RPMI7951 (cell line): ENCODE measurements at places on chromosomes 11 and 22.

DNA sequence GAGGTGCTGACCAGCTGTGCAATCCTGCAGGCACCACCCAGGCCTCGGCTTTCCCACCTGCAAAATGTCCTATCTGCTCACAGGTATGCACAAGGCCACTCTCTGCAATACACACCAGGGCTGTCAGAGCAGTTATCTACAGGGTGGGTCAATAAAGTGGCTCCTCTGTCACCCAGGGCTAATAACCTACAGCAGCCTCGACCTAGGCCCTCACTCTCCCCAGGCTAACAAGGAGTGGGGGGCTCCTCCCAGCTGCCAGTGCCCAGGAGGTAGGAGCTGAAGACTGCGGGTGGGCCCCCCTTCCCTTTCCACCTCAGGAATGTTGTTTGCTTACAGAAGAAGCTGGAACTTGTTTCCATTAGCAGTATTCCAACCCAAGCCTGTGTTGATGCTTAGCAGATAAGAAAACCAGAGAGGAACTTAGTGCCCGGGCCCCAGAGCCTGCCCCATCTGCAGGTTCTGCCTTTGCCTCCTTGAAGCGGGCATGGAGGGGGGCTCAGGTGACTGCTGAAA lies 26.8 kb downstream of the MYH9 start:
- peak; percentile 59 for DNase-seq

- DNase-seq, result no peak
Observed at GRCh38 chr22:33405194-33405593, 347.0 kb upstream of the SYN3 start.

GRCh38 chr11:32343325-32344008 lies 91.9 kb downstream of the WT1 start:
- no peak for DNase-seq

DNA sequence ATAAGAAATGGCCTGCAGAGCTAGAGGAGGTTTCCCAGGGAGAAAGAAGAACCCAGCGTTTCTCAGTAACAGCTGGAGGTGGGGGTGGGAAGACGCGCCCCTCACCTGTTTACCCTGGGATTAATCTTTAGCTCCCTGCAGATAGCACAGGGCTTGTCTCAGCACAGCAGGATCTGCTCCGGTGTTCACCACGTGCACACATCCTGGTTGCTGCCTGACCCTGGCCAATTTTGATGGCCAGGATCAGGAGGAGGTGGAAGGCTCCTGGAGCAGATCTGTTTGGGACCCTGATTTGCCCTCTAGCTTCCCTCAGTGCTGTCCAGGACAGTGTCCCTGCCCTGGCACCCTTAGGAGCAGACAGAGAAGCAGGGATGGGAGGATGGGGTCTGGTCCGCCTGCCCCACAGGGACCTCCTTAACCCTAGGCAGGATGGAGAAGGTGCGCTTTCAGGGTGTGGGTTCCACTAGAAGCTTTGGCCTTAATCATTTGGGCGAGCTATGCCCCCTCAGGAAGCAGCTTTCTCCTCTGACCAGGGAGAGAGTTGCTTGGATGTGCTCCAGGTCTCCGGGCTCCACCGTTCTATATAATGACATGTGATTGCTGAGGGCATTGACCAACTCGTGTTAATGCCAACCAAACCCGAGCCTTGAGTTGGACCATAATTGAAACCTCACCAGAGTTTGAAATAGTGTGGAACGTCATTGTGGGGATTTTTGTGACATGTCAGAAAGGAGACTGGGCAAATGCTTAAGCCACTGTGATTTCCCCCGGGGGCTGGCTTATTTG lies 19.3 kb downstream of the UPB1 start:
- no peak for DNase-seq

DNA sequence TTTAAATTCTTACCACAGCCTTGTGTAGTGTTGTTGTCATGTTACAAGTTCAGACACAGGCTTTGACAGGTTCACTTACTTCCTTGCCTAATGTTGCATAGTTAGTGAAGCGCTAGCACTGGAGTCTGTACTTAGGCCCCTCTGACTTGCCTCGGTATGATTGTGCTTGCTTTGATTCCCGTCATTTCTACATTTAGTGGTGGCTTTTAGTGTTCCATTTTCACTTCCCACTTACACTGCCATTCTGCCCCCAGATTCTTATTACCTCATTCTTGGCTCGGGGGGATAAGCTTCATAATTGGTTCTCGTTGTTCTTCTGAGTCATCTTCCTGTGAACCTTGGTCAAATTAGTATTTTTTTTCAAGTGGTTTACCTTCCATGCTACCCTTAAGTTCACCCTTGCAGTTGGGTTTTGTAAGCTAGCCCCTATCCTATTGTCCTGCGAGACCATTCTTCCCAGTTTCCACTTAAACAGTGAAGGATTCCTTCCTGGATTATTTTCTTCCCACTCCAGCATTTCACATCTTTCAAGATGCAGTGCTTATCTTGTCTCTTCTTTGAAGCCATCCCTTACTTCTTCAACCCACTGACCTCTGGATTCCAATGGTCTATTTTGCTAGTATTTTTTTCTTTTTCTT lies 68.7 kb downstream of the DDX10 start:
- peak; percentile 82 for DNase-seq

GRCh38 chr22:47047321-47048122 lies 285.1 kb downstream of the TBC1D22A start:
- DNase-seq, result no peak

- peak; percentile 78 for DNase-seq
Observed at GRCh38 chr11:2940147-2940920, 11.1 kb upstream of the PHLDA2 start.

DNA sequence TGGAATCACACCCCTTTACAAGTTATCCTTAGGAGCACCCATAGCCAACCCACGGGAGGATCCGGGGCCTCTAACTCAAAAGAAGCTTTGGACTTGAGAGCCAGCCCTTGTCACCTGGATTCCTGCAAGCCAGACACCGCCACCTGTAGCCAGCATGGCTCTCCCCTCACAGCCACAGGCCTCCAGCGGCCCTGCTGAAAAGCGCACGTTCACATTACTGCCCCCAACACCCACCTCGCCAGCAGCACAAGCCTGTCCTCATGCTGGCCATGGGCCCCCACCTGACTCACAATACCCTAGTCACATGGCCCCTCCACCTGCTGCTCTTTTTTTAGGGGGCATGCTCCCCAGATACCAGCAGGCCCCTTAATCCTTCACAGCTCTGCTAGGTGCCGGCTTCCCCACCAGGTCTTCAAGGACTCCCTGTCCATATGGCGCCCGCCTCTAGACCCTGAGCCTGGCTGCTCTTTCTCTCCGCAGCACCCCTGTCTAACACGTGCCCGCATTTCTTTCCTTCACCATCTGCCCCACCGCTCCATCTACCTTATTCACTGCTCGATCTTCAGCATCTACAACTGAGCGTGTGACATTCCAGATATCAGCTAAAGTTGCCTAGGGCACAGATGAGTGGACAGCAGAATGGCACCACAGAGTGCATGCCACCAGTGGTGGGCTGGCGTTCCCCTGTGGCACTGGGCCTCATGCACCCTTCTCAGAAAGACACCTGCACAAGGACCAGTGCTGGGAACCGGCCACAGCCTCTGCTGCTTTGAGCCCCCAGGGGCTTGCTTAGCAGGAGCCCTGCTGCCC lies 6.6 kb downstream of the CARS1 start:
- DNase-seq, result no peak

GRCh38 chr11:64633555-64634159 lies 42.6 kb downstream of the SLC22A12 start:
- no peak for DNase-seq
